ENCODE measurements at places on chromosomes 11 and 22. TPM values are rescaled to one million over a fixed set of nuclear protein-coding genes. Genes with fewer than 3 reads are reported as not detected.

The NFAM1 gene
- total RNA-seq = 0.12 TPM

The PKNOX2 gene
- not detected for total RNA-seq

The MIOX gene
- total RNA-seq = not detected

DNA sequence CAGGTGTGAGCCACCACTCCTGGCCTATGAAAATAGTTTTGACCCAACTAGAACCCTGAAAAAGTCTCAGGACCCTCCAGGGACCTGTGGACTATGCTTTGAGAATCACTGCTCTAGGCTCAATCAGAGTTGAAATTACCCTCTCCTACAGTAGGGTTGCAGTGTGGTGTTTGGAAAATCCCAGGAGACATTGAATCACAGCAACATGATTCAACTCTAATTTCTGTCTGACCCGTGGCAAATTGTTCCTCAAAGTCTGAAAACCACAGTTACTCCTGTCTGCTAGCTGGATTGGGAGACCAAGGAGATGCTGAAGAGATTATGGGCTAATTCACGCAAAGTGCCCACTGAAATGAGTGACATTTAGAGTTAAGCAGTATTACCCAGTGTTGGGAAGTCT lies 5.4 kb upstream of the MTMR3 start:
- no peak overlapping the region for H3K27ac ChIP-seq
- no peaks in the 10 kb centered on the region for H3K36me3 ChIP-seq
- H3K27me3 ChIP-seq = peaks cover 8% of the 10 kb centered on the region
- H3K4me3 ChIP-seq = no peak overlapping the region

DNA sequence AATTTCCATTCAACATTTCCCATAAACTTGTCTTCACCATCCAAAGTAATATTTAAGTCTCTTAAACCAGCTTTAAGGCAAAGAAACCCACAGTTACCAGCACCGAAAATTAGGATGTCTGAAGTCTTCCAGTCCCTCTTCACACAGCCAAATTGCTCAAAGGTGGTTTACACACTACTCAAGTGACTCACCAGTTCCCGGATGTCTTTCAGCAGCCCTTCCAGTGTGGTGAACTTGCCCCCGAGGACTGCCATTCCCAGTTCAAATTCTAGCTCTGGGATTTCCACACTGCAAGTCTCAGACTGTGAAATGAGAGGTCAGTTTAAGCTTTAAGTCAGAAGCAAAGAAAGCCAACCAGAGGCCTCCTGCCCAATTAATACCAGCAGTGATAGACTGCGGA lies 5.1 kb downstream of the ZPR1 start:
- no peak overlapping the region for H3K27ac ChIP-seq
- no peak for DNase-seq
- H3K36me3 ChIP-seq = peaks cover 86% of the 10 kb centered on the region
- H3K4me1 ChIP-seq = peaks cover 11% of the 10 kb centered on the region
- no peaks in the 10 kb centered on the region for H3K27me3 ChIP-seq

GRCh38 chr22:48310740-48311139 lies 1516.9 kb downstream of the BRD1 start:
- no peak overlapping the region for H3K27ac ChIP-seq
- H3K4me3 ChIP-seq = no peak overlapping the region
- no peaks in the 10 kb centered on the region for H3K4me1 ChIP-seq
- no peaks in the 10 kb centered on the region for H3K36me3 ChIP-seq

DNA sequence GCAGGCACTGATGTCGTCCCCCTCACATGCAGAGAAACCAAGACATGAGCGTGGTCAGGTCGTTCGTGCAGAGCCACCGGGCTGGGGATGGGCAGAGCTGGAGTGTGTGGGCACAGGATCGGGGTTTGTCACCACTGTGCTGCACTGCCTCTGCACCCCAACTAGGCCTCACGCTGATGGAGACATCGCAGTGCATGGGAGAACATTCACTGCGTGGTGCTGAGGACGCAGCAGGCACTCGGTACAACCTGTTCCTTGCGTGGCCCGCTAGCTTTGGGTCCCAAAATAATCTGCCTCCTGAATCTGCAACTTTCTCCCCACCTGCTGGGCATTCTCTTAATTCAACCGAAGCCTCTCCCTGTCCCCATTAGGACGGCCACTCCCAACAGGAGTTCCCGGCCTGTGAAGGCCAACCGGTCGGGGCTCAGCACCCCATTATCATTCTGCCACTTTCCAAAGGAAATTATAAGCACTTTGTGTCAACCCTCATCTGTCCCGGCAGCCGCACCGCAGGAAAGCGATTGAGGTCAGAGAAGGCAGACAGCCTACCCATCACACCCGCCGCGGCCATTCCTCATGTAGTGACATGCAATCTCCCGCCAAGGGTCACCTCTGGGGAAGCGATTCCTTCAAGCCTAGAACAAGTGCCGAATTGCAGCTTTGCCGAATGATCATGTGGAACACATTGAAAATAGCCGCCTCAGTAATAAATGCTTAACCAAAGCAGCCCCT lies 490.4 kb downstream of the MN1 start:
- no peak for DNase-seq
- no peaks in the 10 kb centered on the region for H3K36me3 ChIP-seq
- H3K27me3 ChIP-seq = no peaks in the 10 kb centered on the region
- no peak overlapping the region for H3K27ac ChIP-seq

The HORMAD2 gene
- not detected for total RNA-seq

DNA sequence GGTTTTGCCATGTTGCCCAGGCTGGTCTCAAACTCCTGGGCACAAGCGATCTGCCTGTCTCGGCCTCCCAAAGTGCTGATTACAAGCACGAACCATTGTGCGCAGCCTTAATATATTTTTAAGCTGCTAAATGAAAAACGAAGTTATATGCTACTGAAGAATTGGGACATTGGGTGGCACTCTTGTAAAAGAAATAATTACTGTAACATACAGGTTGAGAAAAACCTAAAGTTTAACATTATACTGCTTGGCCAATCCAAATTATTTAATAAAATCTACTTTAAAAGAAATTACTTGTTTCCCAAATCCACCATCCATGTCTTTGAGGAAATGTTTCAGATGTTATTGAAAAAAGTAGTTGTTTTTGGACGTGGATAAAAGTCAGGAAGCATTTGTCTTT lies 37.9 kb upstream of the ARHGAP32 start:
- H3K27me3 ChIP-seq = no peaks in the 10 kb centered on the region
- DNase-seq = no peak
- no peak overlapping the region for H3K4me3 ChIP-seq
- no peak overlapping the region for H3K27ac ChIP-seq

All from CD4-positive, CD25-positive, alpha-beta regulatory T cell (primary cell).